Activated CD4-positive, alpha-beta T cell treated with anti-CD3 and anti-CD28 coated beads, Interleukin-2, amount 50 U/mL, for 1 hour (primary cell): ENCODE measurements at places on chromosomes 3 and 15.

DNA sequence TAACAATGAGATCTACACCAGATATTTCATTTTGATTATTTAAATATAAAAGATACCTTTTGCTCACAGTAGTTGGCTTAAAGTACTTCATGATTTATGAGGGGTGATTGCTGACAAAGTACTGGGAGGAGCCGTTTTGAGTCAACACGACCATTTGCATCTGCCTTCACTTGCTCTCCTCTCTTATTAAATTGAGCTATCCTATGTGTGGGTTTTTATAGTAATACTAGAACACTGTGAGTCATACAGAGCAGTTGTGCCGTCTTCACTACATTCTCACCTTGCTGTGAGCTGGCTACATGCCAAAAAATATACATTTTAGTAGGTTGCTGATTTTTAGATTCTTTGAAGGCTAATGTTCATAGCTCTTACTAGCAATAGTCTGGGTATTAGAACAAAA, 161.2 kb downstream of the ALCAM start:
- no peak for DNase-seq

GRCh38 chr15:96535148-96535547, 204.6 kb downstream of the NR2F2 start:
- DNase-seq, result no peak

GRCh38 chr3:194871143-194871863, 185.6 kb downstream of the FAM43A start:
- DNase-seq, result no peak

- no peak for DNase-seq
These were observed 15.0 kb upstream of the MINDY4B start for GRCh38 chr3:150920236-150920635.

DNA sequence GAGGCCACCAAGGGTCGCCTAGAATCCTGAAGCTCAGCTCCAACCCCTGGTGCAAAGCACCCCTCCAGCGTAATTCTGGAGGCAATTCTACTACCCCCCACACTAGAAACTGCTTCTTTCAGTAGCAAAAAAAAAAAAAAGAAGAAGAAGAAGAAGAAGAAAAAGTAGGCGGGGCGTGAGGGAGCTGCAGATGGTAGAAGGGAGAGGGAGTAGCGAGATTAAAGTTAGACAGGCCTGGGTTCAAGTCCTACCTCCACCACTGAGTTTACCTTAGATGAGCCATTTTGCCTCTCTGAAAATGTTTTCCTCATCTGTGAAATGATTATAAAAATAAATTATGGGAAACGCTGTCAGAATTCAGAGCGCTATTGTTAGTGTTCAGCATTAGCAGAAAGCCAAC, 913 bp downstream of the FAM174B start:
- DNase-seq, result no peak

DNA sequence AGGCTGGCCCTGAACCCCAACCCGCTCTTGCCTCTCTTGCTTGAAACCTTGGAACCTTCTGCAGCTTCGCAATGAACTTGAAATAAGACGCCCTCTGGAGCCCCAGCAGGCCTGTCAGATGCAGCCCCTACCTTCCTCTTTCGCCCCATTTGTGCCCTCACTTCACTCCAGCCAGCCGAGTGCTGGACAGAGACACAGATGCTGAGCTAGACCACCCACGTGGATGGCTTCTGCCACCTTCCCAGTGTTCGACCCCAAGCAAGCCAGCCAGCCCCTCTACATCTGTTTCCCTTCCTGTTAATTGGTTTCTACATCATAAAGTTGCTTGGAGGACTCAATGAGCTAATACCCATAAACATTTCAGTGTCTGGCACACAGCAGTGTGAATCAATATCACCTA, 23.8 kb upstream of the SNRPA1 start:
- no peak for DNase-seq

DNA sequence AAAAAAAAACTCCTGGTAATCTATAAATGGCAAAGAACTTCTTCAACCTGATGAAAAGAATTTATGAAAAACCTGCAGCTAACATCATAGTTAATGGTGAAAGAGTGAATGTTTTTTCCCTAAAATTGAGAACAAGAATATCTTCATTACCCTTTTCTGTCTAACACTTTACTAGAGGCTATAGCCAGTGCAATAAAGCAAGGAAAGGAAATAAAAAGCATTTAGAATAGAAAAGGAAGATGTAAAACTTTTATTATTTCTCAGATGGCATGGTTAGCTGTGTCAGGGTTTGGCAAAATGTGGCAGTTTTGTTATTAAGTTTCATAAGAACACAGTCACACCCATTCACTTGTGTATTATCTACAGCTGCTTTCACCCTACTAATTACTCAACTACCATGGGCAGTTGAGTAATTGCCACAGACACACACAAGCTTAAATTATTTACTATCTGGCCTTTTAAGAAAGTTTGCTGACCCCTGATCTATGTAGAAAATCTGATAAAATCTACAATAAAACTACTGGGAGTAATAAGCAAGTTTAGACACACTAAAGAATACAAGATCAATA, 465.1 kb downstream of the MAGI1 start:
- DNase-seq, result no peak

DNA sequence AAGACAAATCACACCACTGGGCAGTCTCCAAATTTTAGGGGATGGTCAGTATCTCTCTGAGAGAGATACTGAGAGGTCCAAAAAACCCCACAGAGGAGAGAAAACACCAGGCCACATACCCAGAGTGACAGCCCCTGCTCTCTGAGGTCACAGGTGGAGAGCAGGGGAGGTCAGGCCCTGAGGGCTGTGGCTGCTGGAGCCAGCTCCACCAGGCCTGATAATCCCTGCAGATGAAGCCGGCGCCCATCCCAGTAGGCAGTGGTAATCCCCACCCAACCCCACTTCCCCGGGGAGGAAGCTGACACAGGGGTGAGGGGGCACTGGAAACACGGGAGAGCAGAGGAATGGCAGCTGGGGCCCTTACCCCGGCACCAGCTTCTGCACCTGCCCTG, 31.2 kb upstream of the SRP14 start:
- DNase-seq, result no peak

DNA sequence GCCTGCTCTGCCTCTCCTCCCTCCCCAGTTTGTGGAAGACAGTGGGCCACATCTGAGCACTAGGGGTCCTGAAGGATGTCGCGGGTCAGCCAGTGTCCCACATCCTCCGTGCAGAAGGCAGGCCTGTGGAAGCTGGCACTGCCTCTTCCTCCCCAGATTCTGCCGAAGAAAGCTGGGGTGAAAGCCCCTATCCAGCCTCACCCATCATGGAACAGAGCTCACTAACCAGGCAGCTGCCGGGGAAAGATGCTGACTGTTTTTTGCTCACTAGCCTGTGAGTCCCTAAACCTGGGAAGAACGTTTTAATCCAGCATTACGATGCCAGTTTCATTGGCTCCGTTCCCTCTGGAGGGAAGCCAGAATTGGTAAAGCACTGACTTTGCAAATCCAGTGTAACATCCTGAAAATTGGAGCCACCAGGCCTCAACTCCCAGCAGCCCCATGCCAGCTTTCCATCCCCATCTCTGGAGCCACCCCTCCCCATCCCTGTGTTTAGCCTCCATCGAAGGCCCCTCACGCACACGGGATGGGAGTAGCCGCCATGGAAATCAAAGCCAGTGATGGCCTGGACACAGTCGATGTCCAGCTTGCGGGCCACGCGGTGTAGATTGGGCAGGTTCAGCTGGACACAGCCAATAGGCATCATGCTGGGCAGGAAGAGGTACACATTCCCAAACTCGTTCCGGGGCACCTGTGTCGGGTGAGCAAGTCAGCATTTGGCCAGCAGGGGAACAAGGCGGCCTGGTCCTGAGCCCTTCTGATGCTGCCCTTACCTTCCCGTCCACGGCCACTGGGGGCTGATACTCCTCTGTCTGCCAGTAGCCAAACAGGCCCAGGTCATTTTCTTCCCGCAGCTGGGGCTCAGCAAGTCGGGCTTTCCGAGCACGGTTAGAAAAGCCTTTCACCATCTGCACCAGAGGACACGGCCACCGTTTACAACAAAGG, 23.5 kb downstream of the TMEM43 start:
- DNase-seq, result no peak

DNA sequence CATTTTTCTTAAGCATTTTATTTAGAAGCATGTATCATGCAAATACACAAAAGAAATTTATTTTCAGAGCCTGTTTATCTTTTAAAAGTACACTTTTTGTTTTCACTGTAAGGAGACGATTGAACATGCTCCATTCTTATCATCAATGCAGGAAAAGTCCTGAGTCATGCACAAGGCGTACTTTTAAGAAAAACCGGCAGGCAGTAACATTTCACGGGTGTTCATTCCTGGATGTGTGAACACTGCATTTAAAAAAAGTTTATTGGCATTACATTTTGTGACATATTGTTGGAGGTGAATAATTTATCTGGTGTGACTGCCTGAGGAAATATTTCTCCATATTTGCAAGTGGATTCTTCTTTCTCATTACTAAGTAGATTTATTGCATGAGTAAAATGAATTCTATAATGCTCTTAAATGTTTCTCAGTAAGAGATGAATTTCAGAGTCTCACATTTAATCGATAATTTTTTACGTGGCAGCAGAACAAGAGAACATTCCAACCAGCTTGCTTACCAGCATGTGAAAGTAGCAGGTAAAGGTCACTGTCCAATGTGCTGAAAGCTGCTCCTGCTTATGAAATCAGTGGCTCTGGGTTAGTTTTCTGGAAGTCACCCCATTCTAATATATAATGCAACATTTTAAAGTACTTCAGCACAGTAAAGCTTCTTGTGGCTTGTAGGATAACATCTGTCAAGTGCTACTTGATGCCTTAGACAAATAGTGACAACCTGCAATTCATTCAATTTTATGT, 87.0 kb downstream of the SV2B start:
- DNase-seq, result no peak

- DNase-seq, result no peak
These were observed 22.4 kb downstream of the CHRNA3 start for GRCh38 chr15:78598348-78598747.

GRCh38 chr3:56894881-56895431, 93.2 kb upstream of the ARHGEF3 start:
- no peak for DNase-seq

DNA sequence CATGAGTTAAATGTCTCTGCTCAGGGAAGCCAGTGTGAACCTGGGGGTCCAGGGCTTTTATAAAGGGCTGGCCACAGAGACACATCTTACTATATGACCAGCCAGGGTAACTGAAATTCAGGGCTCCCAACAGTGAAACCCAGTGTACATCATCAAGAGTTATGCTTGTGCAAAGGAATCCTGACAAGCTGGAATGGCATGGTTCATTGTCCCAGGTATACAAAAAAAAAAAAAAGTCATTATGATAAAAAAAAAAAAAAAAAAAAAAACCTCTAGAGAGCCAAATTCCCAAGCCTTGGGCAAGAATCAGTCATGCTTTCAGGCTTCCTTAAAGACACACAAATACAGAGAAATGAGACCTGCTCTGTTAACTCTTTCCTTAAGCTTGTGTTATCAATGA, 452.0 kb downstream of the GABRG3 start:
- no peak for DNase-seq

DNA sequence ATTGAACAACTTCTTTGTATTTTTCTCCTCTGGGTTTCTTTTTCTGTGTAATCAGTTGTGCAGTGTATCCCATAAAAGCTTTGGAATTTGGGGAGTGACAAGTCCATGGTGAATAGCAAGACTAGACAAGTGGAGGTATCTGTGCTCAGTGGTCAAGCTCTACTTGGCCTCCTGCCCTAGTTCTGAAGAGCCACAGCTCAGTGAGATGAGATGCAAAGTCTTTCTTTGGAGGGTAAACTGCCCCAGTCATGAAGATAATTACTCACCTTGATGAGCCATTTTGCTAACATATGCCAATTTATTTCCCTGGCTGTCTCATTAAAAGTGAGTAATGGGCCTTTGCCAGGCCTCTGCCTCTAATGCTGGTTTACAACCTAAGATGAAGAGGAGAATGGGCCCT, 271.2 kb upstream of the TRIM42 start:
- DNase-seq, result no peak

DNA sequence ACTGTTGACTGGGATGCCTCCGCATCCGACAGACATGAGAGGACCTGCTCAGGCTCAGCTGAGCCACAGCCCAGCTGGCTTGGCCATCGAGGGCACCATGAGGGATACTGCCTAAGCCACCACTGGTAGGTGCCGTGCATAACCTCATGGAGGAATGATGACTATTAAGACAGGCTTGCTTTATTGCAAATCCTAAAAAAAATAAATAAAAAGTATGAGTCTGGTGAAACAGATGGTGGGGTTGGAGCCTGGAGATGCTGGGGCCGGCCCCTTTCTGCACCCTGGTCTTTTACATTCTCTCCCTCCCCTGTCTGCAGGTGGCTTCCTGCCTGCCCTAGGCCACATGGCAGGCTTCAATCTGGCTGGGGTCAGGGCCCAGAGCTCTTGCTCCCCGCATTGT, 24.0 kb upstream of the RAD18 start:
- DNase-seq, result no peak

GRCh38 chr3:45333549-45333948, 54.8 kb upstream of the LARS2 start:
- DNase-seq, result no peak

GRCh38 chr3:43453981-43454380, 167.6 kb downstream of the SNRK start:
- no peak for DNase-seq

DNA sequence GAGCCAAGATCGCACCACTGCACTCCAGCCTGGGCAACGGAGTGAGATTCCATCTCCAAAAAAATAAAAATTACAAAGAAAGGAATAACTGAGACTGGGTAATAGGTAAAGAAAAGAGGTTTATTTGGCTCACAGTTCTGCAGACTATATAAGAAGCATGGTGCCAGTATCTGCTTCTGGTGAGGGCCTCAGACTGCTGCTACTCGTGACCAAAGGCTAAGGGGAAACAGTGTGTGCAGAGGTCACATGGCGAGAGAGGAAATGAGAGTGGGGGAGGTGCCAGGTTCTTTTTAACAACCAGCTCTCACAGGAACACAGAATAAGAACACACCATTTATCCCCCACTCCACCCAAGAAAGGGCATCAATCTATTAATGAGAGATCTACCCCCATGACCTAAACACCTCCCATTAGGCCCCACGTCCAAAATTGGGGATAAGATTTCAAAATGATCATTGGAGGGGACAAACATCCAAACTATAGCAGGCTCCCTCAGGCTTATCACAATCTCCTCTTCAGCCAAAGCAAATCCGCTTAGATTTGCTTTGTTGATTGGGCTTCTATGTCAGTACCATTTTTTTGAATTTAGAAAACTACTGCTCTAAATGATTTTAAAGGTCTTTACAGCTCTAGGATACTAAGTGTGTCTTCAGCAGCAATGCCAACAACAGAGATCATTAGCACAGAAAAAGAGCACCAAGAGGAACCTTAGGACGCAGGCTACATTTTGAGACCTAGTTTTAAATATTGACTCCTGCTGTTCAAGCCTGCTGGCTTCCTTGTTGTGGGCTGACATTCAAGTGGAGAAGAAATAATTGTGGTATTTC, 84.2 kb upstream of the TBL1XR1 start:
- no peak for DNase-seq

- DNase-seq, result no peak
These were observed 16.3 kb upstream of the BBX start for GRCh38 chr3:107506458-107506857.

DNA sequence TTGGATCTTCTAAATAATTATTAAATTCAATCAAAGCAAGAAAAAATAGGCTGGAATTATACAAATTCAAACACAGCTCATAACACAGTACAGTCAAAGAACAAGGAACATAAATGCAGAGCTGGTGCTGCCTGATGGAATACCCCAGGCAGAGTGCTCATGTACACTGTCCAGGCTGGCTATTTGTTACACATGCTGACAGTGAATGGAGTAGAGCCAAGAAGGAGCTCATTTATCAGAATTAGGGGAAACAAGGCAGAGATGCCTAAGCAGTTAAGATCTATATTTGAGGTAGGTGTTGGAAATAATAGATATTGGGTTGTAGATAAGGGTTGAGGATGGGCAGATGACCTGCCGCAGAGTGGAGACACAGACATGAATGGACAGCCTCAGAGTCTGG, 788.2 kb upstream of the ARPP21 start:
- no peak for DNase-seq
